Vagina (tissue), 2 donors: ENCODE measurements at places on chromosomes 16 and 17. TPM values are rescaled to one million over a fixed set of nuclear protein-coding genes. Genes with fewer than 3 reads are reported as not detected.

GRCh38 chr17:8700546-8700945 is 44.1 kb downstream of the CCDC42 start:
- DNase-seq, result no peak

- no peak for DNase-seq
These were observed 16.9 kb downstream of the RPH3AL start for GRCh38 chr17:335691-336090.

- DNase-seq, result no peak
These were observed 1.2 kb upstream of the TLCD3B start for GRCh38 chr16:30032083-30032819.

WFIKKN1 gene
- 3.2 TPM for total RNA-seq

STH gene
- total RNA-seq, result not detected

GRCh38 chr17:63821804-63822203 is 5.4 kb upstream of the PSMC5 start:
- DNase-seq, result no peak

DNA sequence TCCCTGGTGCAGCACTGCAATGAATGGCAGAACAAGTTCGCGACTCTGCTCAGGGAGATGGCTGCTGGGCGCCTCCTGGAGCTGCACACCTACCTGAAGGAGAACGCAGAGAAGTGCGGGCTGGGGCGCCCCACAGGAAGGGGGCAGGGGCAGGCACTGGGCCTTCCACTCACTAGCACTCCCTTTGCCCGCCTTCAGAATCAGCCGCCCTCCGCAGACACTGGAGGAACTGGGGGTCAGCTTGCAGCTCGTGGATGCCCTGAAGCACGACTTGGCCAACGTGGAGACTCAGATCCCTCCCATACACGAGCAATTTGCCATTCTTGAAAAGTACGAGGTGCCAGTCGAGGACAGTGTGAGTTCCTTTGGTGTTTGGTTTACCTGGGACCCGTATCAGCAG is 46.4 kb downstream of the DNAH2 start:
- no peak for DNase-seq

DNA sequence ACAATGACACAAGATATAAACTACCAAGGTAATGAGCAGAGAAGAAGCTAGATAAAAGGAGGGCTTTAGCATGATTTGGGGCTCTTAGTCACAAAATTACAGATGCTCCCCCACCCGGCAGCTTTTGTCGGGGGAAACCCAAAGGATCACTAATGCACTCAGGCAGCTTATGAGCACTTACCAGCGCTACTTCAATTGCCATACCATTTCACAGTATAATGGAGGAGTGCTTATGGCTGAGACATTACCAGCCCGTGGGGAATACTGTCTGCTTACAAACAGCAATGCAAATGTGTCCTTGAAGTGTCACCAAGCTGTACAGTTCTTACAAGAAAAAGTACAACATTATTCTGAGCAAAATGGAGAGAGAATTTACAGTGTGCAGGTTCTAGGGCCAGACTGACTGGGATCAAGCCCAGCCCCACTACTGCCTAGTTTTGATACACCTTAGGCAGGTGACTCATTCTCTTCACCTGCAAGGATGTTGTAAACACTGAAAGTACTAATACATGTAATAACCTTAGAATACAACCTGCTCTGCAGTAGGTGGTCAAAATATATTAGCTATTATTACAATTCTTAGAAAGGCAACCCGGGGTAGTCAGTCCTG is 16.3 kb downstream of the ANKFY1 start:
- no peak for DNase-seq

DNA sequence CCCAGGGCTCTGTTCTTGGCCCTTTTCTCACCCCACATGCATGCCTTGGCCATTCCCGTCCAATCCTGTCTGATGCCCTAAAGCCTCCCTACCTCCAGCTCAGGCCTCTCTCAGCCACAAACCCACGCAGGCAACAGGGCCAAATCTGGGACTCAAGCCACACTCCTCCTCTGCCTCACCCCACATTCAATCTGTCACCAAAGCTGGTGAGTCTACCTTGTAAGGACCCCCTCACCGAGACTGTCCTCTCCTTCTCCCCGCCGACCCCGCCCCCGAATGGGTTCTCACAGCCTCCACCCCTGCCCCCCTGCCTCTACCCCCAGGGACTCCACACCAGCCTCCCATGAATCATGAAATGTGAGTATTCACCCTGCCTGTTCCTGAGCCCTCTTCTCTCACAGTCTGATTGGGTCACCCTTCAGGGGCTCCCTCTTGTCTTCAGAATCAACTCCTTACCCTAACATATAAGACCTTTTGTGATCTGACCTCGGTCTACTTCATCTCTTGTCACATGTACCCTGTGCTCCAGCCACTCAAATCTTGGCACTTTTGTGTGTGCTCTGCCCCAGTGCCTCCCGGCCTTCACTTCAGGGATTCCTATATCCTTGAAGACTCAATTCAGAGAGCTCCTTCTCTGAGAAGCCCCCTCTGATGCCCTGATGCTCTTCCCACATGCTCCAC is 10.7 kb downstream of the EPOP start:
- DNase-seq, result no peak

GP1BA gene
- total RNA-seq, result not detected

DNA sequence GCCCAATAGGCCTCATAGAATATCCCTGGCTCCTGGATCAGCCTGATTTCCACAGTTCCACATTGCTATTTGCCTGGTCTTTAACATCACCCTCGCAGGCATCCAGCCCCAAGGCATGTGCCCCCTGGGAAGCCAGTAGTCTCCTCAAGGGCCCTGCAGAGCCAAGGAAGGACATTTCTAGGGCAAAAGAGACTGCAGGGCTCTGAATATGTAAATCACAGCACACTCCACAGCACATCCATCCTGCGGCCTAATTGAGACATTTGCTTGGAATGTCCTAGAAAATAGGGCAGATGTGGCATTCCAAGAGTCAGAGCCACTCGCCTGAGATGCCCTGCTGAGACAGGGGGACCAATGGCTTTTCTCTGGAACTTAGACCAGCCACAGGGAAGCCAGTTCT is 11.4 kb upstream of the C16orf78 start:
- no peak for DNase-seq

GRCh38 chr16:89408315-89408714 is 82.0 kb downstream of the ANKRD11 start:
- no peak for DNase-seq

DNA sequence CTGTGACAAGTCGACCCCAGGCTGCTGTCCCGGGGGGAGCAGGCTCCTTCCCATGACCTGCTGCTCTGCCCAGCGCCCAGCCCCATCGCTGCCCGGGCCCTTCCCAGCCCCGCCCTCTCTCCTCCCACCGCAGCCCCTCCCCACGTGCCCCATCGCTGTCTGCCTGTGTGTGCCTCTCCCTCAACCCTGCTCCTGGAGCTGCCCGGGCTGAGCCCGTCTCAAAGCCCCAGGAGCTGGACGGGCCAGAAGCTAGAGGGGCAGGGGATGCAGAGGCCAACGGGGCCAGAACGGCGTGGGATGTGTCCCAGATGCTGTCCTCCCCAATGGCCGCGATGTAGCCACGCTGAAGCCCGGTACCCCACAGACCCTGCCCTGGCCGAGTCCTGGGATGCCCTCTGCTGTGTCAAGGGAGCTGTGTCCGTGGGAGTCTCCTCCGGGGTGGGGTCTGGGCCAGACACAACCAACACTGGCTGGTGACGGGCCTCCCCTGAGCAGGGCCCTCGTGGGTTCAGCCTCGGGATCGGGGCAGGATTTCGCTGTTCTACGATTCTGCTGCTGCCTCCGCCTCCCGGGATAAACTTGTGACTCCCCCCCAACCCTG is 118.2 kb upstream of the ZNF750 start:
- DNase-seq, result no peak

- no peak for DNase-seq
These were observed 3.8 kb upstream of the CHD3 start for GRCh38 chr17:7884581-7885366.

DNA sequence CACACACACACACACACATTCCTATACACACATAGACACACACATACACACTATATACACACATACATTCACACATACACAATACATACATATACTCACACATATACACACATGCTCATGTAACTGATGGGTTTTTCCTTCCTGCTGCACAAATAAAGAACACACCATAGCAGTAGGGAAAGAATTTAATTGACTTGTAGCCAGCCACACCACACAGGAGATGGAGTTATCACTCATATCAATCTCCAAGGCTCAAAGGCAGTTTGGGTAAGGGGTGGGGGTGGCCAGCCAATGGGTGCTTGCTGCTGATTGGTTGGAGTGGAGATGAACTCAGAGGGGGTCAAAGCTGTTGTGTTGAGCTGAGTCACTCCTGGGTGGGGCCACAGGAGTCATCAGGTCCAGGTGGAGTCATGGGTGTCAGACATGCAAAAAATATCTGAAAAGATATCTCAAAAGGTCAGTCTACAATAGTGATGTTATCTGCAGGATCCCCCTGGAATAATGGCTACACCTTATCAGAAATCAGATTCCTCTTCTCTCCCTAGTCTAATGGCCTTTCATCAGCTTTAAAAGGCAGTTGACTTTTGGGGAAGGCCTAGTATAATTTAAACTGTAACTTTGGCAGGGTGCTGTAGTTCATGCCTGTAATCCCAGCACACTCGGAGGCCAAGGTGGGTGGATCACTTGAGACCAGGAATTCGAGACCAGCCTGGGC is 46.1 kb downstream of the WSB1 start:
- no peak for DNase-seq

GRCh38 chr17:17225901-17226300 is 11.1 kb downstream of the FLCN start:
- DNase-seq, result no peak

TUBG2 gene
- 44.7 TPM for total RNA-seq

- DNase-seq, result no peak
These were observed 10.2 kb downstream of the FOXF1 start for GRCh38 chr16:86520317-86521210.

DNA sequence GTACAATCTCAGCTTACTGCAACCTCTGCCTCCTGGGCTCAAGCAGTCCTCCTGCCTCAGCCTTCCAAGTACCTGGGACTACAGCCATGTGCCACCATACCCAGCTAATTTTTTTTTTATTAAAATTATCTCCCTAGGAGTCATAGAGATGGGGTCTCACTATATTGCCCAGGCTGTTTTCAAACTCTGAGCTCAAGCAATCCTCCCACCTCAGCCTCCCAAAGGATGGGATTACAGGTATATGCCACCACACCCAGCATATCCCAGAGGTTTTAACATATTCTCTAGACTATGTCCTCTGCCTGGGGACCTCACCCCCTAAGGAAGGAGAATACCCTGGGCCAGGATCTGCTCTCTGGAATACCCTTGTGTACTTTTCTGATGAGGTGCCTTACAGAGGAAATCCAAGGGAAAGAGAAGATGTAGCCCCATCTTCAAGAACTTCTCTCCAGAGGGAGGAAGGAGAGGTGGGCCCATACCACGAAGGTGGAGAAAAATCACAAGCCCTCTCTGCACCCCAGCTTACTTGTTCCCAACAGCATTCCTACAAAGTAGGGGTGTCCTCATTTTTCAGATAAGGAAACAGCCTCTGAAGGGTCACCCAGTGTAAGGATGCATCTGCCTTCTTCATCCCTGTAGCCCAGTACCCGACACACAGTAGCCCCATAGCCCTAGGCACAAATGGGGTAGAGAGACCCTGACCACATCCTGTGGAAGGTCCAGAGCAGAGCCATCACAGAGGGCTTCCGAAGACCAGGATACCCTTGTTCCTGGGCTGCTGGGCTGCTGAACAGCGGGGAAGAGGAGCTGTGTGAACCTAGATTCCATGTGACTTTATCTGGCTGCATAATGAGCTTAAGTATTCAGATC is 151.6 kb downstream of the SOCS1 start:
- no peak for DNase-seq

DNA sequence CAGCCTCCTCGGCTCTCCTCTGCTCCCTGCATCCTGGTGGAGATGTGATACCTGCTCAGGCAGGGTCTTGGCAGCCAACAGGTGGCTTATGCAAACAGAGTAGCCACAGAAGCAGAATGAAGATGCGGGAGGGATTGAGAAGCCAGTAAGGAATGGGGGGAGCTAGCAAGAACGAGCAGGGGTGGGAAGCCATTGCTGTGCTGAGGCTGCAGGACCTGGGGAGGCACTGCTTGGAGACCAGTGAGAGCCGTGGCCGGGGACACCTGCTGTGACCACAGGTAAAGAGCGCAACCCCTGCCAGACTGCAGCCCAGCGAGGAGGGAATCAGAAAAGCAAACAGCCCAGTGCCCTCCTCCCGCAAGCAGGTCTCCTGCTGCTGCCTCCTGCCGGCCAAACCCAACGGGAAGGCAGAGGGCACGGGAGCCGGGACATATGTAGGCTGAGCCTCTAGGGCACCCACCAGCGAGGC is 14.7 kb downstream of the AIPL1 start:
- DNase-seq, result no peak

DNA sequence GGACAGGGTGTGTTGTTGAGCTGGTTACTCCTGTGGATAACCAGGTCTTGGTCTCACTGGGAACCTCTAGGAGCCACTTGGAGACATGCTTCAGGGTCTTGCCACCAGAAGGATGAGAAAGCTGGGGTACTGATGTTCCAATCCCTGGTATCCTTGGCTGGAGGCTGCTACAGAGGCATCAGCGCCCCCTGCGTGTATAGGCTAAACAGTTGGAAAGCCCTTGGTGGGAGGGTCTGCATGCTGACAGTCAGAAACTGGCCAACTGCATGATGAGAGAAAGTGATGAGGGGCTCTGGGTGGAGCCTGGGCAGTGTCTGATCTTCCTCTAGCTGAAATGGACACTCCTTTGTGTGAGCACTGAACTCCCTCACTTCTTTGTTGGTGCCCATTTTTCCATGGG is 536.9 kb downstream of the XYLT1 start:
- DNase-seq, result no peak

NOS2 gene
- total RNA-seq, result not detected
